ENCODE measurements at places on chromosomes 7 and 10.
A peak's percentile ranks its signal among the peaks of the same experiment; 100 is the strongest.

DNA sequence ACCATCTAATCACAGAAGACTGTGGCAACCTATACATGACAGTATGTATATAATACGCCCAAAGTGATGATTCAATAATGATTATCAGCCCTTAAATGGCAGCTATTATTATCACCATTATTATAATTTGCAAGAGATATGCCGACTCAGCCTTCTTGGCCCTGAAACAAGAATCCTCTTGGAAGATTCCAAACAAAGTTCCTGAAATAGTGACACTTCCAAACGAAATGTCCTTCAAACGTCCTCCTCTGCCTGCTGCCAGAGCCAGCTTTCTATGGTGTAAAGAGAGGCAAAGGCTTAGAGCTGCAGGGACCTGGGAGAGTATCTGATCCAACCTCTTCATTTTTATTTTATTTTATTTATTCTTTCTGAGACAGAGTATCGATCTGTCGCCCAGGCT is 36.0 kb downstream of the NRAP start:
- DNase-seq: no peak

DNA sequence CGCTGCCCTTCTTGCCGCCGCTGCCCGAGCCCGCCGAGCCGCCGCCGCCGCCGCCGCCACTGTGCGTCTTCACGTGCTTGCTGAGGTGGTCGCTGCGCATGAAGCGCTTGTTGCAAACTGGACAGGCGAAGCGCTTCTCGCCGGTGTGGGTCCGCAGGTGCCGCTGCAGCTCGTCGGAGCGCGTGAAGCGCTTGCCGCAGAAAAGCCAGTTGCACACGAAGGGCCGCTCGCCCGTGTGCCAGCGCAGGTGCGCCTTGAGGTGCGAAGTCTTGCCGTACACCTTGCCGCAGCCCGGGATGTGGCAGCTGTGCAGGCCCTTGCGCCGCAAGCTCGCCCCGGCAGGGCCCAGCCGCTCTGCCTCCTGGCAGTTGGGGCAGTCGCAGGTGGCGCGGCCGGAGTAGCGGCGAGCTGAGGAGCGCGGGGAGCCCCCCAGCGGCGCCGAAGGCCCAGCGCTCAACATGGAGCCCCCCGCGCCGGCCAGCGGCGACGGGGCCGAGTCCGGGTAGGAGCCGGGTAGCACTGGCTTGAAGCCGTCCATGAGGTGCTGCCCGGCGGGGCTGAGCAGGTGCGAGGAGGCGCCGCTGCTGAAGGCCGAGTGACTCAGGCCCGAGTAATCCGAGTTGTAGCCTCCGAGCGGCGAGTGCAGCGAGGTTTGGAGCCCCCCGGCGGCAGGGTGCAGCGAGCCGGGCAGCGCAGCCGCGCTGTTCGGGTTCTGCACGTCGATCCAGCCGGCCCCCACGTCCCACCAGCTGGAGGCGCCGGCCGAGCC is 2.1 kb downstream of the SP8 start:
- no peak for DNase-seq

DNA sequence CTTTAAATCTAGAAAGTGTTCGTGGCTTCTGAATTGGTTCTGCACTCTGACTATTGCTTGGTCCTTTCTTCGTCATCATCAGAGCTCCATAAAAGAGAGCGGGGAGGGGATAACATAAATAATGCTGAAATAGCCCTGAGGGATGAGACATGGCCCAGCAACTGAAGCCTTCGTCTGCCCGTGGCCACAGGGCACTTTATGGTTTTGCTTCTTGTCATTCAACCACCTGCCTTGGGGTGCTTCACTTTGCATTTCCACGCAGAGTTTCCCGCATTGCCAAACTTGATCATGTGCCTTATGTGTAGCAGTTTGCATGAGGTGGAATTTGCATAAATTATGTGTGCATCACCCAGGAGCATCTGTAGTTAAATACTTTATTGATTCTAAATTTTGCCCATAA is 15.9 kb downstream of the GSTO2 start:
- DNase-seq: no peak

GRCh38 chr7:17090751-17091150 is 207.7 kb upstream of the AHR start:
- DNase-seq: no peak

- DNase-seq: no peak
Measured at GRCh38 chr7:132002343-132002968, 446.0 kb upstream of the PODXL start.

GRCh38 chr10:63677001-63677400 is 155.8 kb downstream of the REEP3 start:
- DNase-seq: no peak

- no peak for DNase-seq
Measured at GRCh38 chr7:154986200-154986945, 16.6 kb downstream of the PAXIP1 start.

GRCh38 chr10:93968540-93968945 is 25.2 kb upstream of the PLCE1 start:
- no peak for DNase-seq

DNA sequence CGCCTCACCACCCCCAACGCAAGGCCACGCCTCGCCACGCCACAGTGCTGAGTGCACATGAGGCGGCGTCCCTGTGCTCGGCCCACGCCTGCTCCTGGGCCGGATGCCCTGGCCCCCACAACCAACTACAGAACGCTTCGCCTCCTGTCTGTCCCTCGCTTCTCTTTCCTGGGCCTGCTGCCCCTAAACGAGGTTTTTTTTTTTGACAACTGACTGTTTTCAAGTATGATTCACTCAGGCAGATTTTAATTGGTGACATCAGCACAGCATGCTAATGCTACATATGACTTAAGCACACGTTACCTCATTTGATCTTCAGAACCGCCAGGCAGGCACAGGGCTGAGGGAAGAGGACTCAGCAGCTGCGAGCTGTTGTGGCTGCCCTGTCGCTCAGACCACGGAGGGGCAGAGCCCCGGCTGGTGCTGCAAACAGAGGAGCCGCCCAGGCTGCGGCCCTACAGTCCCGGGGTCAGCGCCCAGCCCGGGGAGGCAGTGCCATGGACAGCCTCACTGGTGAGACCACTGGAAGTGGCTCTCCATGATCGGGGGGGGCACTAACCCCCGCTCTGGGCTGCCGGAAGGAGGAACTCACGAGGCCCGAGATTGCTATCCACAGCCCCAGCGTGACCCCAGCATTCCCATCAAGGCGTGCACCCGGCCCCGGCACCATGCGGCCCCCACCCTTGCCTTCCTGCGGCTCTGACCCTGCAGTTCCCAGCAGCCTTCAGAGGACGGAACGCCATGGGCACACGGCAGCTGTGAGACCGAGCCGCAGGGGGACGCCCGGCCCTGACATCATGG is 212.8 kb downstream of the MAD1L1 start:
- DNase-seq: peak; percentile 48

DNA sequence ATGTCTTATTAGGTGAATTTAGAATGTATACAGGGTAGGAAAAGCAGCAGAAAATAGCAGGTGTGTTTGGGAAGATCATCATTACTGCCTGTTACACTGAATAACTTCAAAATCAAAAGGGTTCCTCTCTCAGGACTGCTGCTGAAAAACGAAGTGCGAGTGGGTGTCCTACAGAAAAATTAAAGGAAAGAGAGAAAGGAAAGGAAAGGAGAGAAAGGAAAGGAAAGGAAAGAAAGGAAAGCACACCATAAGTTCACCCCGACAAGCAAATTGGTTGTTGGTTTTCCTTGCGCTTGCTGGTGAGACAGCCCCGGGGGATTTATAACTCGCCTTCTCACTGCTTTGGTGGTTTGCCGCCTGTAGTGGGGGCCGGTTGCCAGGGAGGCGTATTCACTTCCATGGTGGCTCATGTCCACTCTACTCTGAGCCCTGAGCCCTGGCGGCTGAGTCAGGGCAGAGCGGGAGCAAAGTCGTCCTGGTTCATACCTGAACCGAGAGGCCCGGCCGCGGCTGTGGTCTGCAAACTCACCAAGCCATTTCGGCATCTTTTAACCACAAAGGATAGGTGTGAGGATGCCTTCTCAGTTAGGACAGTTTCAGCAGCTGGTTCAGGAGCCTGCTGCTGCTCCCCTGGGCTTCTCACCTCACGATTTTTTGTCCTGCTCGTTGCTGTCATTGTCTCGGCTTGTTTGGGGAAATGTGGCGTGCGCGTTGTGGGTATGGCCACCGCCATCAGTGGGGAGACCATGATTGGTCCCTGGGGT is 26.1 kb downstream of the INPP5A start:
- DNase-seq: no peak

DNA sequence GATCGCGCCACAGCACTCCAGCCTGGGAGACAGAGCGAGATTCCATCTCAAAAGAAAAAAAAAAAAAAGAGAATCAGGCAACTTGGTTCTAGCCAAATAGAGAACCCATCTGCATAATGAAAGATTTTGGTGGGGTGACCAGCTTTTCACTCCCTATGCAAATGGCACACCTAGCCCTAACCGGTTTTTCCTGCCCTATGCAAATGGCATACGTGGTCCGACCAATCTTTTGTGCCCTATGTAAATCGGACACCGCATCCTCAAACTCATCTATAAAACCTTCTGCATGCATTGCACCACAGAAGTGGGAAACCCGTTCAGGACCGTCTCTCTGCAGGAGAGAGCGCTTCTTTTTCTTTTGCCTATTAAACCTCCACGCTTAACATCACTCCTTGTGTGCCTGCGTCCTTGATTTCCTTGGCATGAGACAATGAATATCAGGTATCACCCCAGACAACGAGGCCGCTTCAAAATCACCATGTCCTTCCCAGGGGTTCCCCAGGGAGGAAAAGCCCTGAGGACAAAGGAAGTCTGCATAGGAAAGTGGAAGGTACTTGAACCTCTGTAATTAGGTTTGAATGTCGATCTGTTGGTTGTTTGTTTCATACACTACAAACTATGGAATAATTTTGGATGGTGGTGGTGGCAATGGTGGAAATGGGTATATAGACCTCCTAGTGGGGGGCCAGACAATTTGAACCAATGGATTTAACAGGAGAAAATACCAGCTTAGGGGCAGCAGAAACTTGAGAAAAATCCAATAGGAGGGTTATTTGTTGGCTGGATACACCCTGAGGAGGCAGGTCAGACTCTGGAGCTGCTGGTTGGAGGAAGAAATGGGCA is 396.2 kb downstream of the TYW1 start:
- no peak for DNase-seq

- no peak for DNase-seq
Measured at GRCh38 chr7:135745703-135746312, 2.8 kb downstream of the FAM180A start.

DNA sequence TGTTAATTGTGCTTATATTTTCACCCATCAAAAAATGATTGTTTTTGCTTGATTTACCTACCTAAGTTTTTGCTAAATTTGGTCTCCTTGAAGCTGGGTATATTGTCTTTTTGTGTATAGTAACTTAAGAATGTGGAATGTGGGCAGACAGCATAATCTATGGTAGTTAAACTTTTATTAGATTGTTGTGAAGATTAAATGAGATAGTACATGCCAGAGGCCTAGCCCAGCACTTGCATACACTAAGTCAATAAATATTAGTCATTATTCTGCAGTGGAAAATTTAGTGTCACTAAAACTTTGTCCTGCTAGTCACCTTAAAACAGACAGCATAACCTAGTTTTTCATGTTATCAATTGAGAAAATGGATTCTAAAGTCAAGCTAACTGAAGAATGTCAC is 19.3 kb upstream of the RPA3 start:
- DNase-seq: no peak

DNA sequence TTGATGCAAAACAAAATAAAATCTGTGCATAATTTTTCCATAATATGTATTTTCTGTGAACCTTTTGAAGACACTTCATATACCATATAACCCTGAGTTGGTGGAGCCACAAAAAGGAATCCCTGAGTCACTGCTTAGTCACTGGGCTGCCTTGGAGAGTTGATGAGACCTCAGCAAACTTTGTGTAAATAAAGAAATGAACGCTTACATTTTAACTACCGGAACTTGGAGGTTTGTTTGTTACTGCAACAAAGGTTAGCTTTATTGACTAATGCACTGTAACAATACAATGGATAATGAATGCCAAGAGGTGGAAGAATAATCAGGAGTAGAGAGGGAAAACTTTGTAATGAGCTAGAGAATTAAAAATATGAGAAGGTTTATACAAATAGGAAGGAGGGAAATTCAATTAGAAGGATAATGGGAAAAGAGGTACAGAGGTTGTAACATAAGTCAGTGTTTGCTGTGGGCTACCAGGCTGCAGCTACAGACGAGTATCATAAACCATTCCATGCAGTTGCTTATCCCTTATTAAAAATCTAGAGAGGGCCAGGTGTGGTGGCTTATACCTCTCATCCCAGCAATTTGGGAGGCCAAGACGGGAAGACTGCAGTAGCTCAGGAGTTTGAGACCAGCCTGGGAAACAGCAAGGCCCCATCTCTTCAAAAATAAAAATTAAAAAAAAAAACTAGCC is 1042.1 kb downstream of the TYW1 start:
- DNase-seq: no peak

- no peak for DNase-seq
Measured at GRCh38 chr10:5369362-5370158, 4.8 kb downstream of the UCN3 start.

DNA sequence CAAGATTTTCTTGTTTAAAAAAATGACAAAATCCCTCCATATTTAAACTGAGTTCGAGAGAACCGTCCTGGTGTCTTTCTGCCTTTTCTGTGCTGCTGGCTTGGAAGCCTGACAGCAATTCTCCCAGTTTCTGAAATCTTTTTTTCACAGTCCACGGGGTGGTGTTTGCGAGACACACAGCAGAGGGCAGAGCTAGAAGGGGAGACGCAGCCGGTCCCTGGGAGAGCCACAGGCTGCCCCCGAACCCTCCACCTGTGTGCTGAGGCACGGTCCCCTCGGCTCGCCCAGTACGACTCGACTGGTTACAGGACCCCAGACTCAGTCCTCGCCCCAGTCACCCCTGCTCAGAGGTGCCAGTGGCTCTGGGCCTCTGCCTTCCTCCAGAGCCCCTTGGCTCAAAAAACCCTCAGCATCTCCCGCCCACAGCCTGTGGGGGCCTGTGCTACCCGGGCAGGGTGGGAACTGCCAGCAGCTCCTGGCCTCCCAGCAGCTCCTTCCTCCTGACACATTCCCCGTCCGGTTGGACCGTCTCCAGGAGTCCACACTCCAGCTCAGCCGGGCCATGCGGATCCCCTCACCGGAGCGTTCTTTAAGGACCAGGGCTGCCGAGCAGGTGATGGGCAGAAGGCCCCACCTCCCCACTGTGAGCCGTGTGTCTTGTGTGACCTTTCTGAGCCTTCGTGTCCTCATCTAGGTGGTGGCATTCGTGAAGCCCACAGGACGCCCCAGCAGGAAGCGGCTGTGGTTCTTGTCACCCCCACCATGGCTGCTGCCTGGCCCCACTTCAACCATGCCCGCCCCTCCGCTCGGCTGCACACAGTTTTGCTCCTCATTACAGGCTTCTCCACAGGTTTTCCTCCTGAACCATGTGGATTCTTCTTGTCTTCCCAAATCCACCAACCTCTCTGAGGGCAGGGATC is 52.3 kb upstream of the EN2 start:
- DNase-seq: no peak

- DNase-seq: no peak
Measured at GRCh38 chr7:98125759-98126158, 19.1 kb downstream of the LMTK2 start.
